ENCODE measurements at places on chromosomes 13 and 19.
A peak's percentile ranks its signal among the peaks of the same experiment; 100 is the strongest.

GRCh38 chr19:10701955-10702525 lies 801 bp downstream of the QTRT1 start:
- DNase-seq, result peak; percentile 17

DNA sequence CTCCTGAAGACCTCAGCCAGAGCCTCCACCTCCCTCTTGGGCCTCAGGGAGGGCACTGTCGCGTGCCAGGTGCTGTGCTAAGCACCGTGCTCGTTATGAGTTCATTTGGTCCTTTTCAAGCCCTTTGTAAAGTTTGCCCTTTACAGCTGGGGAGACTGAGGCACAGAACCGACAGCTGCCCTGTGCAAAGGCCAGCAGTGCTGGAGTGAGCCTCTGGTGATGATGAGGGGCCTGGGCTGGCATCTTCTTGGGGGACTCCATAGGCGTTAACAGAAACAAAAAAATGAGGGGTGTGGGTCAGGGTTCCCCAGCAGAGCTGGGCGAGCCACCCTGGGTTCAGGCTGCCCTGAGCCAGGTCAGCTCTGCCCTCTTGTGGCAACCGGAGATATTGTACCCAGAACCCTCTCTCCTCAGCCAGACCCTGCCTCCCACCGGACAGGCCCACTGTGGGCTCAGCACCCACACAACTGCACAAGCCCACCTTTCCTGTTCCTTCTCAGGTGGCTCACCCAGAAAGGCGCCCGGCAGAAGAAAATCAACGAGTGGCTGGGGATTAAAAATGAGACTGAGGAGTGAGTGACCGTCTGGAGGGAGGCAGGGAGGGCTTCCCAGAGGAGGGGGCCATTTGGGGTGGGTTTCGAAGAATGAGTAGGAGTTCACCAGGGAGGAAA lies 5.5 kb upstream of the IFI30 start:
- peak; percentile 66 for DNase-seq

DNA sequence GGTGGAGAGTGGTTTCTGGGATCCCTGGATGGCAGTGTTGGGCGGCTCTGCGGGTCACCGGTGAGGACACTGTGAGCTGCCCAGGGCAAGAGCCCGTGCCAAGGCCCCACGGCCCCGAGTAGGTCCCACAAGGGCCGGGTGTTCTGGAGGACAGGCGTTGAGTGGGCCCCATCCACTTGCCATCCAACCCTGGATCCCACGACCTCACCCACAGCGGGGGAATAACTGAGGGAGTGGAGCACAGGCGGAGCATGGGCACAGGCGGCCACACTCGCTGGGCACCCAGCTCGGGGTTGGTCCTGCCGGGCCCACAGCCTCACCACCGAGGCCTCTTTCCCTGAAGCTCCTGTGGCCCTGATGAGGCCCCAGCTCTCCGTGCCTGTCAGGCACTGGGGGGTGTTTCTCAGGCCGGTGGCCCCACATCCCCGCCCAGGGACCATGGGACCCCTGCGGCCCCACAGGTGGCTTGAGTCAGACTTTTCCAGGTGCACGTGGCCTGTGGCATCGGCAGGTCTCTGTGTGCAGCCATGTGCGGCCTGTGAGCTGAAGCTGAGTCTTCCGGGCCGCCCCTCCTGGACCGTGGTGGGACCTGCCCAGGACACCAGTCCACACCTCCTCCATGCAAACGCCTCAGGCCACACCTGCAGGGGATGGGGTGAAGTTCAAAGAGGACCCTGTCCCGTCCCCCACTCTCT lies 16.6 kb downstream of the TMEM255B start:
- no peak for DNase-seq

- no peak for DNase-seq
Measured at GRCh38 chr13:101331731-101332130, 84.6 kb downstream of the NALCN start.

DNA sequence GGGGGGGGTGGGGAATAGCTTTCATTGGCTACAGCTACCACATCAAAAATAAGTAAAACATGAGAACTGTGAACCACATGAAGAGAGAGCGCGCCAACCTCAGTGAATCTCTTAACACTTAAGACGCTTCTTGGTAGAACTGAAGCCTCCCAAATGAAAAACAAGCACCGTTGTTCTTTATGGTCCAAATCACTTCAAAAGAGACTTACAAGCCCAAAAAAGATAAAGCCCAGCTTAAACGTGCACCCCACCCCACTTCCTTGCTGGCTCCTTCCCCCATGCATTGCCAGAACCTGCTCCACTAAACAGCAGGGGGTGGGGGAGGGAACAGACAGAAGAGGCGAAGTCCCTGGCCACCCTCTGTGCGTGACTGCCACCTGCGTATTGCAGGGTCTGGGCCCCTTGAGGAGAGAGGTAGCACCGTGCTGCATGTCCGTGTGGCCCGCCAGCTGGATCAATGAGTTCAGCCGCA lies 479.1 kb downstream of the FOXO1 start:
- peak; percentile 65 for DNase-seq

DNA sequence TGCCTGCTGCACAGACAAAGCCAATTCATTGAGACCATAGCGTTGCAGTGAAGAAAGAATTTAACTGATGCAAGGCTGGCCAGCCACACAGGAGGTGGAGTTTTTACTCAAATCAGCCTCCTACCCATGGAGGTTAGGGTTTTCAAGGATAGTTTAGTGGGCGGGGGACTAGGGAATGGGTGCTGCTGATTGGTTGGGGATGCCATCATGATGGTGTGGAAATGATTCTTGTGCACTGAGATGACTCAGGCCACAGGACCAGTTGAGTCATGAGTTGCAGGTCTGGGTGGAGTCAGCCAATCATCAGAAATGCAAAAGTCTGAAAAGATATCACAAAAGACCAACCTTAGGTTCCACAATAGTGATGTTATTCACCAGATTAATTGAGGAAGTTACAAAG lies 359.6 kb downstream of the FOXO1 start:
- peak; percentile 59 for DNase-seq

GRCh38 chr19:35612559-35613321 lies at the start of gene HAUS5:
Gene HAUS5 (plus strand): TSS chr19:35612735. CDS start chr19:35612795, 60 bp downstream.
- peak; percentile 94 for DNase-seq

GRCh38 chr19:40524655-40525054 lies 52.0 kb upstream of the SHKBP1 start:
- DNase-seq, result no peak

GRCh38 chr19:2608602-2608922 lies 93.9 kb downstream of the GNG7 start:
- DNase-seq, result no peak

GRCh38 chr13:19185086-19185864 lies 3.7 kb upstream of the TUBA3C start:
- no peak for DNase-seq

GRCh38 chr19:47998800-47999199 lies 4.4 kb downstream of the ELSPBP1 start:
- no peak for DNase-seq

DNA sequence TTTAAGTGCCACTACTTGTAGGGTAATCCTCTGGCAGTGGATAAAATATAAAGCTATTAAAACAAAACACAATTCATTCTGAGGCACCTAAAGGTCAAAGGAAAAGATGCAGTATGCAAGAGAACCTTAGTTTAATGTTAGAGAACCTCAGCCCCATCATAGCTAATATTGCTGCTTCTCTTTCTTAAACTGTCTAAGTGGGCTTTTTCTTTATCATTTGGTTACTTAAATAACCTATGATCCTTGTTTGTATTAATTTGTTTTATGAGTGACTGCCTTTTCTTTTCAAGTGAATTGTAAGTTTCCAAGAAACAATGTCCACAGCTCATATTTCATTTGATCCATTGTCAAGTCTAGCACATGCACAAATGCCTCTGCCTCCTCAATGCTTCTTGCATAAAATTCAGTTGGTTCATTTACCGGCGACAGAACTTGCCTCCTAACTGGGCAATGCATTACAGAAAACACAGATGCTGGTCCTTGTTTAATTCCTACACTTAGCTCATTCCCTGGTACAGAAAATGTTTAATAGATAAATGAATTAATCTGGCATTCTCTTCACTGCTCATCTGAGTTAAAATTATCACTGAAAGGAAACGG lies 1049.8 kb downstream of the OLFM4 start:
- no peak for DNase-seq

GRCh38 chr19:23882493-23882892 lies 32.2 kb upstream of the ZNF726 start:
- DNase-seq, result no peak

DNA sequence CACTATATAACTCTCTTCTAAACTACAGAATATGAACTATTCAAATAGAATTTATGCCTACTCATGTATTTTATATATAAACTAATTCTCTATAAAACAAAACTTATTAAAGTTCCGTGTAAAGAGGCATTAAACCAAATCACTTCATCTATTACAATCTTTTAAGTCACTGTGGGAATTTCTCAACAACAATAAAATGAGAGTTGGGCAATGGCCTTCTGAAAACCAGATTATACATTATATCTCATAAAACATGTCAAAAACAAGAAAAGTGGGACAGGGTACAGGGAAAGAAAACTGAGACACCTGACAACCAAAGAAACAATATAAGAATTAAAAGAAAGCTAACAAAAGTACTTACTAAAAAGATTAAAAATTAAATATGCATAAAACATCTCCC lies 145.2 kb downstream of the DIAPH3 start:
- DNase-seq, result no peak
